Smooth muscle cell of bladder (primary cell): ENCODE measurements at places on chromosomes 7 and 10. TPM values are rescaled to one million over a fixed set of nuclear protein-coding genes. Genes with fewer than 3 reads are reported as not detected.

HACD1 gene
- total RNA-seq, result 24.7 and 41.5 TPM in 2 replicates

TAF3 gene
- 1.00 and 1.4 TPM in 2 replicates for total RNA-seq

COX19 gene
- total RNA-seq, result 9.5 and 9.6 TPM in 2 replicates

LIPJ gene
- total RNA-seq, result under 0.01 TPM in 2 replicates

NPTX2 gene
- 0.57 and 2.7 TPM in 2 replicates for total RNA-seq

ELAPOR2 gene
- 3.1 and 4.1 TPM in 2 replicates for total RNA-seq

MRC1 gene
- under 0.01 TPM in 2 replicates for total RNA-seq

SFR1 gene
- total RNA-seq, result 4.8 and 6.1 TPM in 2 replicates

SFRP4 gene
- 9.0 and 112 TPM in 2 replicates for total RNA-seq

FFAR4 gene
- total RNA-seq, result not detected in 2 replicates
